ENCODE measurements at places on chromosomes 1 and 21.

- no peak for DNase-seq
These were observed 32.9 kb downstream of the JAK1 start for GRCh38 chr1:64933296-64934070.

DNA sequence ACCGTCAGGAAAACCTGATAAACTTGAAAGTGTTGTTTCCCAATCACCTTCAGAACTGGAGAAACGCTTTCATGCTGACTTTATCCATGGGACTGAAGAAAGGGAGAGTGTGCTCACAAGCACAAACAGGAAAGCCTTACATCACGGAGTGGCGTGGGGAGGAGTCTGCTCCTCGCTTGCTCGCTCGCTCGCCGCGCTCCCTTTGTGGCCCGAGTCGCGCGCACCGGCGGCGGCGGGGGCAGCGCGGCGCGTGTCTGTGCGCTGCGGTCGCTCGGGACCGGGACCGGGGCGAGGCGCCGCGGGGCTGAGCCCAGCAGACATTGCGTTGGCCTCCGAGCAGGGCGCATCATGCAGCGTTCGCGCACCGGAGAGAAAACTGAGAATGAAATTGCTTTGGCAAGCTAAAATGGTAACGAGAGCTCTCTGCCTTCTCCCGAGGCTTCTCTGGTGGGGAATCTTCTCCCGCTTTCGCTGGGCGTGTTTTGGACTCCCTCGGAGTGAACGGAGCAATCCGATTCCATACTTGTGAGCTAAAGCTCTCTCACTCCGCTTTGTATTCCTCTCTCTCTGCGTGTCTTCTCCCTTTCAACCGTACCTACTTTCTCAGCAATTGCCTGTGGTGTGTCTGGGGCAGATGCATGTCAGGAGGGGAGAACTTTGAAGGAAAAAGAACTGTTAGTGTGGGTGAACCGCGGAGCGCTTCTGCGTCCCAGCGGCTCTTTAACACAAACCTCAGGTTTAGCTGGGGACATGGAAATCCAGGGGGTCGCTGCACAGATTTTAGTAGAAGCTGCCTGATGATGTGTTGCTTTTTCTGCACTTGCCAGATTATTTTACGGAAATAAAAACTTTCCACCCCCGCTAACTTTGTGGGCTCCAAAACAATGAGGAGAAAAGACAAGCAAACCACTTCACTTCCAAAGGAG lies at the start of gene RGL1:
TSS of gene RGL1 (plus strand) at position 205 of the 926 bp plus-strand sequence. CDS start at position 383, 178 bp downstream.
- DNase-seq, result no peak

- DNase-seq, result peak; percentile 43
These were observed 196.9 kb upstream of the C8B start for GRCh38 chr1:57162607-57163261.

DNA sequence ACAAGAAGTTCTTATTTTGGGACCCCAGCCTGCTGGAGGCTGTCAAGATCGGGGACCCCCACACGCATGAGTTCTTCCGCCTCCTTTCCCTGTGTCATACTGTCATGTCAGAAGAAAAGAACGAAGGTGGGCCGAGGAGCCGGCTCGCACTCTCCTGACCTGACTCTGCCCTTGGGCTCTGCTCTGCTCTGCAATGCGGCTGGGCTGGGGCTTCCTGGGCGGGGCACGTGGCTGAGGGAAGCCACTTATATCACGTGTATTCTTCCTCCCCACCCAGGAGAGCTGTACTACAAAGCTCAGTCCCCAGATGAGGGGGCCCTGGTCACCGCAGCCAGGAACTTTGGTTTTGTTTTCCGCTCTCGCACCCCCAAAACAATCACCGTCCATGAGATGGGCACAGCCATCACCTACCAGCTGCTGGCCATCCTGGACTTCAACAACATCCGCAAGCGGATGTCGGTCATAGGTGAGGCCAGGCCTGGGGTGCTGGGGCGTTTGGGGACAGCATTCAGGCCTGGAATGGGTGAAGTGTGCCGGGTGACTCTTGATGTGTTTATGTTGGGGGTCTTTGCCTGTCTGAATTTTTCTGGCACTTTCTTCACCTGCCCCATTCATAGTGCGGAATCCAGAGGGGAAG lies 17.6 kb downstream of the ATP8B2 start:
- DNase-seq, result no peak

GRCh38 chr21:28936036-28936435 lies 56.6 kb downstream of the LTN1 start:
- no peak for DNase-seq

DNA sequence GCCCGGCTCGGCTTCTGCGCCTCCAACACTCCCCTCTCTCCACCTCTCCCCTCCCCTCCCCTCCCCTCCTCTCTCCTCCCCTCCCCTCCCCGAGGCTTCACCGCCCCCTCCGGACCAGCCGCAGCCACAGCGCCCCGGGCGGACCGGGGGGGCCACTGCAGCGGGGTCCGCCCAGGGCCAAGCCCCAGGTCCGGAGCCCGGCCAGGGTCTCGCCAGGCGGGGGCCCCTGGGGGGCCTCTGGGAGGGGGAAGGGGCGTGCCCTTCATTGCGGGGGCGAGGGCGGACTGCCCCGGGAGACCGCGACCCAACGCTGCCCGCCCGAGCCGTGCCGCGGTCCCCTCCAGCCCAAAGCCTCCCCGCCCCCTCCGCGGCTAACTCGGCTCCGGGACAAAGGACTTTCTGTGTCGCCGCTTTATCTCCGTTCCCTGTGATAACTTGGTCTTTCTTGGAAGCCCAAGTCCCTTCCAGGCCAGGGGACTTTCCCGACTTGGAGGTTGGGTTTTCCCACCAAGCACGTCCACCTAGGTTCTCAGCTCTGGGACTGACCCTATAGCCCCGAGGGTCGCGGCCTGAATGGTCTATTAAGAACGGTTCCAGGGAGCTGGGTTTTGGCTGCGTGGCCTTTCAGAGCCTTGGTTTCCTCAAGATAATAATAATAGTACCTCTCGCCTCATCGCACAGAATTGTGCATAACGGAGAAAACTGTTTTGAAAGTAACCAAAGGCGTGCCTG lies at the start of gene UBQLN4:
TSS of gene UBQLN4 (minus strand) at position 31 of the 732 bp plus-strand sequence. CDS start 97 bp downstream, outside the sequence.
- no peak for DNase-seq

Measured in cerebellar nuclear complex (tissue), 1 donor.